Stimulated activated naive B cell treated with anti-CD40 and anti-IgM and Interleukin-4, amounts not matched to agents 10 μg/mL and 1 μg/mL and 100 μg/mL, for 72 hours (primary cell): ENCODE measurements at places on chromosomes 12 and 14.

GRCh38 chr14:56794088-56794556, 16.2 kb downstream of the OTX2 start:
- DNase-seq = no peak

GRCh38 chr14:101740981-101741380, 20.5 kb upstream of the PPP2R5C start:
- DNase-seq = no peak

- DNase-seq = no peak
These were observed 6.8 kb downstream of the OR10A7 start for GRCh38 chr12:55227643-55228042.

DNA sequence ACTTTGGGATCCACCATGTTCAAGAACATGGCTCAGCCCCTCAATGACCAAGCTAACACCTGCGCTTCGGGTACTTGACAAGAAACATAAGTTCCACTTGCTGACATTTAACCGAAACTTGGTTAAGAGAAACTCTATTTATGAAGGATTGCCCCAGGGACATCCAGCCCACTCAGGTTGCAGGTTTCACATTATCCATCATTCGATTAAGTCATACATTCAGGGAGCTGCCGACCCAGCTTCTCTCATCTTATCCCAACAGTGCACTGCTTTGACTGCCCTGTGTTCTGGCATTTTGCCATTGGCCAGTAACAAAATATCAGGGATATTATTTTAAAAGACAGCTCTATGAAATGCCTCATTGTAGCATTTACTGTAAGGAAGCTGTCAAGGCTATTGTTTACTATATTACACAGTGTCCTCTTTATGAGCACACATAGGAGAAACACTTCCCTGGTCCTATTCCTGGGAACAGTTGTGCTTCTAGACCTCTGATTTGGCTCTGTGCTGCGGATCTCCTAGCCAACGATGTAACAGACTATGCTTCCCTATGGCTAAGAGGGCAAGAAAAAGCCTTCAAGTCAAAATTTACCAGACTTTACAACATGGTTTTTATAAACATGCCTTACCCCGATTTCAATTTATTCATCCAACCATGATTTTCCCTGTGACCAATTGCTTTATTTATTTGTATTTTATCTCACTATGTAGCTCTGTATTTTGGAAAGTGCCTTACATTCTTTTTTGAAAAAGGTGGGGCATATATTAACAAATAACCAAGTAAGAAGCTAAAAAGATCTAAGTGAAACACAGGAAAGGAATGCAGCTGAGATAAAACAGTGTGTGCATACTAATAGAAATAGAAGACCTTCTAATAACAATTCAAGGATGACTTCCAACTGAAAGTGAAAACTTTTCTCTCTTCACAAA, 109.3 kb downstream of the ITPR2 start:
- DNase-seq = no peak

- no peak for DNase-seq
These were observed 4.9 kb upstream of the MRPL52 start for GRCh38 chr14:22824711-22825359.

DNA sequence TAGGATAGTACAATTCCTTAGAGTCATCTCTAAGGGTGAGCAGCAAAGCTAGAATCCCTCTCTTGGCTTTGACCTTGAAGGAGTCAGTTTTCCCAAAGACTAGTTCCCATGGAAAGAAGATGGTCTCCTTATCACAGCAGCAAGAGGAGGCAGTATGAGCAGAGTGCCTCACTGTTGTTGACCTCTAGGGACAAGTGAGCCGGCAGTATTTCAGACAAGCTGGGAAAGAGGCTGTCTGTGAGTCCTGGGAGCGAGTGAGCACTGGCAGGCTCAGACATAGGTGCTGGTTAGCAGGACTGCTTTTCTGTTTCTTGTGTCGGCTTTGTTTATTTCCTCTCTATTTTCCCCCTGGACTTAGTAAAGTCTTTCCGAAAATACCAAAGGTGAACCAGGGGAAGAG, 60.7 kb downstream of the NTF3 start:
- no peak for DNase-seq

DNA sequence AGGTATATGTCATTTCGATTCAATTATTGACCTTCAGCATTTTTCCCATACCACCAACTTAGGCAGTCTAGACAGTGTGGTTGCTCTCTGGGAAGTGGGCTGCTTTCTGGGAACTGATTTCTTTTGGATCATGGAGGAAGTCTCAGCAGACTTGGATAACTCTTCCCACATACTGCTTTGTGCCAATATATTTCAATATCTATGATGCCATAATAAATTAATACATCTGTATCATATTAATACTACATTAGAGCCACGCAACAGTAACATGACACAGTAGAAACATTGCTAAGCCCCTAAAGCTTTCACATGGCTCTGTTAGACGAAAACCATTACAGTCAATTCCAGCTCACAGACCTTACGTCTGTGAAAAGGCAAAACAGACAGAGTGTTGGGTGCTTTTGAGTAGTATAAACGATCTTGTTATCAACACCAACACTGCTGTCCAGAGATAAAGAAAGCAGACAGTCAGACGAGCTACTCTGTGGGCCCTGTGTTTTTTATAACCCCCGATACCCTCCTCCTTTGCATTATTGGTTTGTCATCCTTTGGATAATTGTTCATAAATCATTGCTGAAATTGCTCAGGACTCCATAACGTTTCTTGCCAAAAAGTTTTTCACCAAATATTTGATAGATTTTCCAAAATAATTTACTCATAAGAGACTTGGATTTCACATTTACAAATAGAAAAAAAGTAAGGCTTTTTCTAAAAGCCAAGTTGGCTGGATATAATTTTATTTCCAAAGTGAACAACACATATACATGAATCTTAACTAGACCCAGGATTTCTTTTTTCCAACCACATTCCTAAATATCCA, 439.7 kb downstream of the ADAMTS20 start:
- DNase-seq = no peak

- no peak for DNase-seq
These were observed 37.8 kb downstream of the TNFAIP2 start for GRCh38 chr14:103161054-103161397.

- no peak for DNase-seq
These were observed 96.2 kb downstream of the FIGNL2 start for GRCh38 chr12:51752234-51752889.

- no peak for DNase-seq
These were observed 29.0 kb downstream of the PDE6H start for GRCh38 chr12:15001733-15002382.

GRCh38 chr12:96108321-96108720, 72.9 kb upstream of the LTA4H start:
- peak; percentile 6 for DNase-seq

GRCh38 chr12:108517288-108518100, 2.4 kb downstream of the FICD start:
- no peak for DNase-seq

GRCh38 chr14:98347686-98348085, 924.3 kb downstream of the BCL11B start:
- no peak for DNase-seq

DNA sequence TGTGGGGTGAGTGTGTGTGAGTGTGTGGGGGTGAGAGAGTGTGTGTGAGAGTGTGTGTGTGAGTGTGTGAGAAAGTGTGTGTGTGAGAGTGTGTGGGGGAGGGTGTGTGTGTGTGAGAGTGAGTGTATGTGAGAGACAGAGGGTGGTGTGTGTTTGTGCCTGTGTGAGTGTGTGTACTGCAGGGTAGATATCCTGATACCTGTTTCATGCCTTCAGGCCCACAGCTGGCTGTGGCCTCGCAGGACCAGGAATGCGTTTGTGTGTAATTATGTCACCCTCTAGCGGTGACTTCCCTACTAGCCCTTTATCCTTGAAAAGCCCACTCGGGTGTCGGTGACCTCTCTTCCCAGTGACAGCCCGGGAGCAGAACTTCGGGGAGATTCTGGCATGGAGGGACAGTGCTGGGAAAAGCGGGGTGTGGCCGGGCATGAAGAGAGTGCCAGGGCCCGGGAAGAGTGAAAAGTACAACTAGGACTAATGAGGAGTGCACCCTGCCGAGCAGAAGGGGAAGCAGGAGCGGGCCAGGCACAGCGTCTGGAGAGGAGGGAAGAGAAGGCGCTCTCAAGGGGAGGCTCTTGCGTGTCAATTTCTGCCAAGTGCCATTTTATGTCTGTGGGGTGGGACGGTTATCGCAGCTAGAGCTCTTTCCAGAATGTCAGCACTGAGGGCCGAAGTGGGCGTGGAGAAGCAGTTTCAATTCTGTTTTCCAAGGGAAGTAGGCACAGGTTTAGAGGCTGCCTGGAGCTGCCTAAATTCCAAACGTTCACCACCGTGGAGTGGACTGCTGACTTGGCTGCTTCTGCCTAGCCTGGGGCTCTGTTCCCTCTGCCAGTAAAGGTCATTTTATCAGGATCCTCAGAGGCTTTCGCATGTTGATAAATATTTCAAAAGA, 11.0 kb upstream of the FBXL14 start:
- peak; percentile 43 for DNase-seq

- no peak for DNase-seq
These were observed 5.2 kb downstream of the CALM1 start for GRCh38 chr14:90402016-90402415.

GRCh38 chr12:88258396-88258795, 116.3 kb downstream of the TMTC3 start:
- no peak for DNase-seq

DNA sequence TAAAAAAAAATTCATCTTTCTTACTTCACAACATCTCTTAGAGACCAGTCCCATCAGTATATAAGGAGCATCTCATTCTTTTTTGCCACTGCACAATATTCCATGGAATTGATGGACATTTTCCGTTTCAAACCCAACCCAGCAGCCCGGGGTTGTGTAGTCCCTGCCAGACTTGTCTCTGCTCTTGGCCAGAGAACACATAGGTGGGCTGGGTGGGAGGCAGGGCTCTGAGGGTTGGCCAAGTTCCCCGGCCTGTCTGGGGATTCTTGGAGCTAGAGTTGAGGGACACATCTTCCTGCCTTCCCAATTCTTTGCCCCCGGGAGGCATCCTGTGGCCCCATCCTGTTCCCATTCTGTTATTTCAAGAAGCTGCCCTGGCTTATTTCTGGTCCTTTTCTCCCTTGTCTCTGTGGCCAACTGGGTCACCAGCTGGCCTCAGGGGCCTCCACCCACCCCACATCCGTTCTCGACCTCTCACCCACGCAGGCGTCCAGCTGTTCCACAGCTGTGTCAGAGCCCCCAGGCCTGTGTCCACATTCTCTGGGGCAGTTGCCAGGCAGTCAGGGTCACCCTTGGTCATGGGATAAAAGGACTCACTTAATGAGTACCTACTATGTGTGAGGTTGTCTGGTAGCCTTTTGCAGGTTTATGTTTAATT, 52.0 kb upstream of the CCDC63 start:
- no peak for DNase-seq

- peak; percentile 19 for DNase-seq
These were observed 102.2 kb downstream of the ERC1 start for GRCh38 chr12:1093166-1093751.

- DNase-seq = no peak
These were observed 55.1 kb downstream of the SFSWAP start for GRCh38 chr12:131765961-131766360.

GRCh38 chr12:52232203-52232673, 805 bp upstream of the KRT7 start:
- DNase-seq = no peak

GRCh38 chr12:123996581-123996980, 23.6 kb downstream of the ZNF664 start:
- DNase-seq = no peak

DNA sequence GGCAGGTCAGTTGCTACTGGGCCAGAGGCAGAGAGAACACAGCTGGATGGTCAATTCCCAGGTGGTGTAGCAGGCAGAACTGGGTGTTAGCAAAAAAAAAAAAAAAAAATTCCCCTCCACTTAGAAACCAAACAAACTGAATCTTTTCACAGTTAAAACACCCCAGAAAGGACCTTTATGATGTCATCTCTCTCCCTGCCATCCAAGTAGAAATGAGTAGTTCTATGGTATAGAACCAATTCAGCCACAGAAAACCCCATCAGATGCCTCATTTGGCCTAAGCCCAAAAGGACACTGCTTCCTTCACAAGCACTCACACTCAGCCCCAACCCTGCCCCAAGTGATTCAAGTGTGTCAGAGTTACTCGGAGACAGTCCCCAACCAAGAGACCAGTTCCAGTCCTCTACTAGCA, 230.8 kb downstream of the DPF3 start:
- no peak for DNase-seq

DNA sequence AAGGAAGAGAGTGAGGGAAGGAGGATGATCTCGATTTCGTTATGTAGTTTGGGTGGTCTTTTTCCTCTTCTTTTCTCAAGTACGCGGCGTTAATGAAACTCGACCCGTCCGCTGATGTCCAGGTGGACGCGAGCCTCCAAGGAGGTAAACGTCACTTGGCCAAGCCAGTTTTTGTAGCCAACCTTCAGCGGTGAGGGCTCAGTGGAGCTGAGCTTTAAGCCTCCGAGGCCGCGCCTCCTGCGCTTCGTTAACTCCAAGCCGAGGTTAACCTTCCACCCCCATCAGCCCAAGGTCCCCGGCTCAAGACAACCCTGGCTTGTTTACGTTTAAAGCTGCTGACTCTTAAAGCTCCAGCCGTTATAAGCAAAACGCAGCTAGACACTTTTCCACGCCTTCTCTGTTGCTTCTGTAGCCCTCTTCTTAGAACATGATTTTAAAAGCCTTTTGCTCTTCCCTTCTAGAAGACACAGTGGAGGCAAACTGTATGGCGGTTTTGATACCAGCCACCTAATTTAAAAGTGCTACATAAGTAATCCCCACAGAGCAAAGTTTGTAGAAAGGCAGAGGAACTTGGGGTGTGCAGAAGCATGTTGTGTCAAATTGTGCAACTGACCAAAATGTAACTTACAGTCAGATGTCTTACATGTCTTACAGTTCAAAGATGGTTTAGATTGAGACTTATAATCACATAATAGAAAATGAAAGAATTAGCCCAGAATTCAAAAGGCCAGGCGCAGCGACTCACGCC, 923 bp upstream of the ITPR2 start:
- peak; percentile 16 for DNase-seq

GRCh38 chr14:85426068-85426935, 103.6 kb upstream of the FLRT2 start:
- no peak for DNase-seq

DNA sequence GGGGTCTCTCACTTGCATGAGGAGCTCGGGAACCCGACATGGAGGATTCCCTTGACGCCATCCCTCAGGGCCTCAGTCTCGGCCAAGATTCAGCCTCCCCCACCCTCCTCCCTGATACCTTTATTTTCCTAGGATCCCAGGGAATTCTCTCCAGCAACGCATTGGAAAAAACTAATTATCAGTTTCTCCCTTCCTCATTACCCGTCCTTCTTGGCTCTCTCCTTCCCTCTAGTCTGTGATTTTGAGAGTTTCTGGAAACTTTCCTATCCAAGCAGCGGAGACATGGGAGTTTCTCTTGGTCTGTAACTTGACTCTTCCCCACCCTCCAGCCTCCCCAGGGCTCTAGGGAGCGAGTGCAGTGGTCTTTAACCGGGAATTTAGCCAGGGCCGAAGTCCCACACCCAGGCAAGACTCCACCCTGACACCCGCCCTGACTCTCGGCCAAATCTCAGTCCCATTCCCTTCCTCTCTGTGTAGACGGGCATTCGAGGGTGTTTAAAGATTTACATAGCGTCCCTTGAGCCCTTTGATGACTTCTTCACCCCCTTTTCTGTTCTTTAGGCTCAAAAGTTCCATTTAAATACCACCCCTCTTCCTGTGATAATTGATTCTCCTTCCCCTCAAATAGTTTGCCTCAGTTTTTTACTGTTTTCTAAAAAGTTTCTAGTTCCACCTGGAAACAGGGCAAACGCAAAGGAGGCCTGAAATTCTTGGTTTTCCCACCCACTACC, 6.7 kb downstream of the HOXC5 start:
- no peak for DNase-seq

- DNase-seq = no peak
These were observed 98.9 kb downstream of the ZFP36L1 start for GRCh38 chr14:68693926-68694325.

- no peak for DNase-seq
These were observed 186.1 kb downstream of the PLCZ1 start for GRCh38 chr12:18551701-18552100.
